ENCODE measurements at places on chromosomes 1 and 21. TPM values are rescaled to one million over a fixed set of nuclear protein-coding genes. Genes with fewer than 3 reads are reported as not detected.

The PLEKHG5 gene
- 28.8 TPM for total RNA-seq

The RAB25 gene
- 66.7 TPM for total RNA-seq

The C1orf105 gene
- not detected for total RNA-seq

The FDPS gene
- total RNA-seq: 705 TPM

The IL22RA1 gene
- 2.4 TPM for total RNA-seq

Measured in hair follicular keratinocyte (primary cell).